ENCODE measurements at places on chromosomes 7 and 10.

DNA sequence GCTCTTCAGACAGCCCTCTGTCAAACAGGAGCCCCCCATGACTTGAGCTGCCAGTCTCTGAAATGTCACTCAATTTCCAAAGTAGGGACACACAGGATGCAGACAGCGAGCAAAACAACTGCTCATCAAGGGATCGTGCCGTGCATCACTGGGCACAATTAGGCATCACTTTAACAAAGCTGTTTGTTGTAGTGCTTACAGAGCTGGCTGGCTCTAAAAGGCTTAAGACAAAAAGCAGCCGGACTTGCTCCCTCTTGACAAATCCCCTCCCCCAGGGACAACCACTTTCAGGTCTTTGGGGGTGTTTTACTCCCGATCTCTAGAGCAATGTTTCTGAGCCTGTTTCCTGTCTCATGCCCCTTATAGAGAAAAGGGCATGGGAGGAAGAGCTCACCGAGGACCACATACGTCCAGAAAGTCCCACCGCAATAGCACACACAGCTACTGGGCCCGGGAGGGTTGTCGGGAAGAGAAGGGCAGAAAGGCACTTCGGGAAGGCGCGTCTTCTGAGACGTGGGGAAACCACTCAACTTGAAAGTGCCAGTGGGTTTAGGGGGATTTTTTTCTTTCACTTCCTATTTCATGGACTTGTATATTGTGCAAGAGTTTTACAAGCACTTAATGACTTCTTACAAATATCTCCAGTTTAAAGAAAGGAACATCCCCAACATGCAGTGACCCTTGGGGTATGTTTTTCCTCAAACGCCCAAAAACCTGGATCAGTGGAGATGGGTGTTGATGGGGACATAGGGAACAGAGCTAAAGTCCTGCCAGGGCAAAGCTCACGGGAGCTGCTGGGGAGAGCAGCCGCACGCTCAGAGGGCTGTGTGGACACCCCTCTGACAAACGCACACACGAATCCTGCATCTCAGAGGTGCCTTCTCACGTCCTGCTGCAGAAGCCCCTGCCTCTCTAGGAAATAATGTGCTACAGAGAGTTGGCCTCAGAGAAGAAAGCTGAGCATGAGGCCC, 27.1 kb downstream of the LRRC20 start:
- no peak for DNase-seq

DNA sequence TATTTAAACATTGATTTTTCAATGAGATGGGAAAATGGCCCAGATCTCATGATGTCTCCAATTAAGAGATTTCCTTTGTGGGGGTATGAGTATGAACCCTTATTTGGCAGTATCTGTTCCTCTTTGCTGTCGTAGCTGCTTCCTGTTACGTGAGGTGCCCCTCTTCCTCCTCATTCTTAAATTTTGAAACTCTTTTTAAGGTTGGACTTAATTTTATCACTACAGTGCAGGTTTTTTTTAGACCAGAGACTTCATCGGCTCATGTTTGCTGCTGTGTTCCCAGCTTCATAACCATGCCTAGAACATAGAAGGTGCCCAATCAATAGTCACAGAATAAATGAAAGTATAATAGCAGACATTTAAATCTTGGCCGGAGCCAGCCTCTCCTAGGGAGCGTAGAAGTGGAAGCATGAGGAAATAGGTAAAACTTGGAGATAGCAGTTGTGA, 2.4 kb downstream of the MIOS start:
- no peak for DNase-seq

GRCh38 chr10:126165874-126166273, 222.4 kb downstream of the ADAM12 start:
- DNase-seq: no peak

DNA sequence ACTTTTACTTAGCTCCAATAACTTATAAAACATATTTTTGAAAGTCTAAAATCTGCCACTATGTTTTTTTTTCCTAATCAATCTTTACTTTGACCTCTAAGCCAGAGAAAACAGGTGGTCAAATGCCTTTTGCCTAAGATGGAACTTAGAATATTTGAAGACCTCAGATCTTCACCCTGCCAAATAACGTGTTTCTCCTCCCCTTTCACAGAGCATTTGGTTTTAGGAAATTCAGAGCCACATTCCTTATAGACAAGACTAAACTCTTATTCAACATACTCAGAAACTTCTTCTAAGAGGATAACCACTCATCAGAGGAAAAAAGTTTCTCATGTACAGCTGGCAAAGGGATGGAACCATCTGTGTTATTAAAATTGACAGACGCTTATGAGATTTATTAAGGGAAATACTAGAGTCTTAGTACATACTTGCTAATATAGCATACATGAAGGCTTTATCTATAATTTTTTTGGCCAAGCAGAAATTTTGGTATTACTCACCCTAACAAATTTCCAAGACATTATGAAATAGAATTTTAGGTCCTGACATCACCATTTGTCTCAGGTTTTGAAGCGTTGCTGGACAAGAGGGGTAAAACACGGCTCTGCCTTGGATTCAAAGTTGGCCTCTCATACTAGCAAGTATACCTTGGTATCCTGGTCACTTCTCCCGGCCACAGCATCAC, 2.6 kb upstream of the EGFR start:
- no peak for DNase-seq

DNA sequence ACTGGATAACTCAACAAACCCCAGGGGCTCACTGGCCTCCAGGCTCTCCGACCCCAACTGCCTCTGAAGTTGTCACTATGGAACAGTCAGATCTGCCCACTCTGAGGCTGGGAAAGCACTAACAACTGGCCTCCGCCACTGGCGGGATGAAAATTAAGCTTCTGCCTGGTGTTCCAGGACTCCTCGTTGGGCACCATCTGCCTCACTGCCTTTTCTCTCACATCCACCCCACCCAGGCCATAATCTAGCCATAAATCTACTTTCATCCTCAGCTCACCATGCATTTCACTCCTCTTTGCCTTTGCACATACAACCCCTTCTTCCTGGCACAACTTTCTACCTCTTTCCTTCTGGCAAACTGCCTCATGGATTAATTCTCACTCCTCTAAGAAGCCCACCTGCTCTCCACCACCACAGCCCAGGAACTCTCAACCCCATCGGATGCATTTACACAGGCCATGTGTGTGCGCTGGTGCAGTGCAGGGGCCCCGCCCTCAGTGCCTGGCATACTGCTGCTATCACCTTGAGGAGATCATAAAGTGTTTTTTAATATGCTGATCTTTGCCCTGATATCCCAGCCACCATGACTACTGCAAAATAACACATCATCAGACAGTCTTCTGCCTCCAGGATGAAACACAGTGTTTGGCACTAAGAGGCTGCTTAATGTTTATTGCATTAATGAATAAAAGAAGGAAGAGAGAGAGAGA, 4.0 kb downstream of the CDHR1 start:
- DNase-seq: no peak

DNA sequence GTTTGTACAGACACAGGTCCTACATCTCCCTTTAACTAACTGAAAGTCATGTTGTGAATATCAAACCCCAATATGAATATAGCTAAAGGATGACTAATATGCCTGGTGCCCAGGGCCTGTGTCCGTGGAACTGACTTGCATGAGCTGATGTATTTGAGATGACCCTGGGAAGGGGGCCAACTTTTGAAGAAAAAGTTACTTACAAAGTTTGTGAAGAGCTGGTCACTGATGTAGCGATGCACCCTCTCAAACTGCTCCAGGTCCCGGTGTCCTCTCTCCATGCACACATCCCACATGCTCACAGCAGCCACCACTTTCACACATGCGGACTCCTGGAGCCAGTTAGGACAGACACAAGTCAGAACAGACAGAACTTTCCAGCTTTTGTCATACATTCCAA, 106.2 kb downstream of the ABCC2 start:
- no peak for DNase-seq

GRCh38 chr10:6083523-6084475, 5.0 kb upstream of the RBM17 start:
- DNase-seq: no peak

- DNase-seq: no peak
These were observed 91.9 kb downstream of the ZWINT start for GRCh38 chr10:56269181-56269580.

GRCh38 chr10:117370205-117370604, 5.0 kb downstream of the PDZD8 start:
- no peak for DNase-seq

- no peak for DNase-seq
These were observed 559 bp downstream of the KCNMA1 start for GRCh38 chr10:77636967-77637531.

- DNase-seq: no peak
These were observed 786 bp upstream of the CNOT4 start for GRCh38 chr7:135510592-135511183.

- no peak for DNase-seq
These were observed 16.5 kb downstream of the DIP2C start for GRCh38 chr10:672992-673391.

- DNase-seq: no peak
These were observed 13.9 kb downstream of the TAS2R60 start for GRCh38 chr7:143456992-143457793.

GRCh38 chr7:22447762-22448161, 52.2 kb downstream of the STEAP1B start:
- no peak for DNase-seq

- no peak for DNase-seq
These were observed 235.7 kb downstream of the PRPF18 start for GRCh38 chr10:13822490-13822889.

GRCh38 chr10:127267442-127267841, 71.1 kb upstream of the INSYN2A start:
- DNase-seq: no peak

GRCh38 chr7:25180946-25181345, 47.3 kb downstream of the NPVF start:
- no peak for DNase-seq

- no peak for DNase-seq
These were observed 288.0 kb downstream of the FGFR2 start for GRCh38 chr10:121310151-121310711.

DNA sequence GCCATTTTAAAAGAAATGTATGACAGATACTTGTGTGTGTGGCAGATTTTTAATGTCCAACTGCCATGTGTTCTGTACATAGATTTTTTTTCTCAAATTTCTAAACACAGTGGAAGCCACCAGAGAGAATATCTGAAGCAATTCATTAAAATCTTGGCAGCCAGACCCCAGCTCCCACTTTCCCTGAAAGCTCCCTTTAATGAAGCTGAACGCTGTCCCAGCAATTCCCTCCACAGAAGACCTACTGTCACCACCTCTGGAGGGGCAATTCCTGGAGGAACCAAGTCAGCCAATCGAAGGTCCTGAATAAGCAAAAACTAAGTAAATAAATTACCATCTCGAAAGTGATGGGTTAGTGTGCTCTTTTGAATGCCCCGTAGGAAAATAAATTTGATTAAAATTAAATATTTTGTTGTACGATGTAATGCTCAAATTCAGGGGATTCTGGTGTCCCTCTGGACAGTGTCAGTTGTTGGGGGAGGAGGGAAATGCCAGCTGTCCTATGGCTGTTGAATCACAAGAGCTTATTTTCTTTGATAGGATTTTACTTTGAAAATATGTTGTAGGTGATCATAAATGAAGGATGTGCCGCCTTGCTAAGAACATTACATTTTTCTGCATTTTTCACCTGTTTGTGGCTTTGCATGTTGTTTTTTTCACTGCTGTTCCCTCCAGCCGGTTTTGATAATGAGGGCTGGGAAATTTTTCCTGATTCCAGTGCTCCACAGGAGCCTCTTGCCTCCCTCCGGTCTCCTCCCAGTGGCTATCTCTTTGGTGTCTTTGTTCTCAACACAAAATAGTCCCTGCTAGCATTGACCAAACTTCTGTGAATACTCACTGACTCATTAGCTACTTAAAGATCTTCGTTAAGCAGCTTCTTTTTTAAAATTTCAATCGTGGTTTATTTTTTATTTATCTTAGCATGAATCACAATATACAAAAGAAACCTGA, 9.2 kb upstream of the GSAP start:
- DNase-seq: no peak
